ENCODE measurements at places on chromosomes 12 and 14. TPM values are rescaled to one million over a fixed set of nuclear protein-coding genes. Genes with fewer than 3 reads are reported as not detected.

DNA sequence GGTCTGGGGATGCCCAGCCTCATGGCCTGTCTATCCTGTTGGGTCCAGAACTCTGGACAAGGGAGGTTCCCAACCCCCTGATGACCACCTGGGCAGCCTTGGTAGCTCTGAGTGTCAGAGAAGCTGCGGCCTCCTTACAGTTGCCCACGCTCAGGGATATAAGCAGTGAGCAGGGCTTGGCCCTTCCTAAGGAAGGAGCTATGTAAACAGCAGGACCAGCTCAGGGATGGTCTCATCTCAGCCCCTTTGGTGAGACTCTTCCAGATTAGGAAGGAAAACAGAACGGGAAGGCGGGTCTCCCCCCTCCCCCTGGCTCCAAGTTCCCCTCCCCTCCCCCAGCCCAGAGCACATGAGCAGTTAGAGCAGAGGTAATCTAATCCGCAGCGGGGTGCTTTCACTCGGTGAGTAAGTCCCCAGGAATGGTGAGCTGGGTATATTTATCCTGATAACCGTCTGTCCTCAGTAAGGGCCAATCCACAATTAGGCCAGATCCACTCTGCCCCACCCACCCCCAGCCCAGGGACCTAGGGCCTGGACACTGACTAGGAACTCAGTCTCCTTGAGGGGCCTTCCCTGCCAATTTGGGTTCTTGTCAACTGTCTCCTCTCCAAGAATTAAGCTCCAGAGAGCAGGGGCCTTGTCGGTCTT lies 29.5 kb upstream of the RPLP0 start:
- peak overlapping the region; percentile 77 for H3K27ac ChIP-seq
- H3K27me3 ChIP-seq = no peaks in the 10 kb centered on the region
- peaks cover 95% of the 10 kb centered on the region for H3K4me1 ChIP-seq
- DNase-seq = no peak
- H3K4me3 ChIP-seq = no peak overlapping the region

DNA sequence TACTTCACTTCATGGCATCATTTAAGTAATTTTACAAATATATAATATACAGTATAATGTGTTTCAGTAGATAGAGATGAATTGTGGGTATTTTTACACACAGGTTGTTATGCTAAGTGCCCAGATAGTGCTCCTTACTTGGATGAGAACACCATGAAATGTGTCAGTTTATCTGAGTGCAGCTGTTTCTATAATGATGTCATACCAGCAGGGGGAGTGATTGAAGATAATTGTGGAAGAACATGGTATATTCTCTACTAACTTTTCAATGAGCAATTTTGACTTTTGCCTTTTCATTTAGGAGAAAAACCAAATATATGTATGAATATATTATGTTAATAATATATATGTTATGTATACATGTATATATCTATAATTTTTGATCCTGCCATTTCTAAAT lies 221.6 kb downstream of the LRRK2 start:
- no peak overlapping the region for H3K4me3 ChIP-seq
- H3K4me1 ChIP-seq = no peaks in the 10 kb centered on the region
- H3K27ac ChIP-seq = no peak overlapping the region
- no peak for DNase-seq

- H3K36me3 ChIP-seq = no peaks in the 10 kb centered on the region
- no peak overlapping the region for H3K4me3 ChIP-seq
- H3K27ac ChIP-seq = no peak overlapping the region
- no peaks in the 10 kb centered on the region for H3K27me3 ChIP-seq
Measured at GRCh38 chr12:57882575-57882974, 36.0 kb upstream of the CTDSP2 start.

DNA sequence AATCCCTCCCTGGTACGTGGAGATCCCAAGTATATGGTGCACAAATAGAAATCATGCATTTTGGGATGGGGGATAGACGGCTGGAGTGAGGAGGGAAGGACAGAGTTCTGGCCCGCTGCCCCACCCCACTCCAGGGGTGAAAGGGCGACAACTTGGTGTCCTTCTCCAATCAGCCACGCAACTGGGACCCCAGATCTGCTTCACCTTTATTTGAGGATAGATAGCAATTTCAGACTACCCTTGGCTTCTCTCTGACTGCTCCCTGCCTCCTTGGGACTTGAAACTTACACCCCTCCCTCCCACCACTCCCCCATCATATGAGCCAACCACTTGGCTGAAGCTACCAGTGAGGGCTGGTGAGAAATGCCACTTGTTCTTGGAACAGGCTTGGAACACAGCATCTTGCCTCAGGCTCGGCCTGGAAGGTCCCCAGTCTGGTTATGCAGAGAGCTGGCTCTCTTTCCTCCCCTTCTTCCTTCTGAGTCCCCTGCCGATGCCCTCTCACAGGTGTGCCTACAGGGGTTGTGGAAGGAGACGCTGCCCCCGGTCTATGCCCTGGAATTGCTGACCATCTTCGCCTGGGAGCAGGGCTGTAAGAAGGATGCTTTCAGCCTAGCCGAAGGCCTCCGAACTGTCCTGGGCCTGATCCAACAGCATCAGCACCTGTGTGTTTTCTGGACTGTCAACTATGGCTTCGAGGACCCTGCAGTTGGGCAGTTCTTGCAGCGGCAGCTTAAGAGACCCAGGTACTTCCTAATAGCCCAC lies 8.1 kb downstream of the OAS3 start:
- H3K36me3 ChIP-seq = peaks cover 46% of the 10 kb centered on the region
- H3K27ac ChIP-seq = no peak overlapping the region
- no peaks in the 10 kb centered on the region for H3K27me3 ChIP-seq
- no peaks in the 10 kb centered on the region for H3K4me1 ChIP-seq
- DNase-seq = no peak

DNA sequence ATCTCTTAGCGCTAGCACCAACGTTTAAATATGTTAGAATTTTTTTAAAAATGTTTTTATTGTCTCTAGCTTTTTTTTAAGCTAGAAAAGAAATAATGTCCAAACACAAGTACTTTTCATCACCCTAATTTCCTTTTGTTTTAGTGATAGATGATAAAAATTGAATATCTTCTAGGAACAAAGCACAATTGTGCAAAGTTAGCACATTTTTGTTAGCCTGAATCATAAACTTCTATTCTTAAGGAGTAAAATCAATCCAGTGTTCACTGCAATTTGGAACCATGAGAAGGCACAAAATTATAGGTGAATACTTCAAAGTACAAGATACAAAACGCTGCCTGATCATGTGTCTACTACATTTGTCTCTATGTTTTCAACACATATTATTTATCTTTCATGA lies 408.5 kb upstream of the RPL10L start:
- no peaks in the 10 kb centered on the region for H3K36me3 ChIP-seq
- H3K4me1 ChIP-seq = no peaks in the 10 kb centered on the region
- H3K27me3 ChIP-seq = no peaks in the 10 kb centered on the region
- H3K4me3 ChIP-seq = no peak overlapping the region
- DNase-seq = no peak

DNA sequence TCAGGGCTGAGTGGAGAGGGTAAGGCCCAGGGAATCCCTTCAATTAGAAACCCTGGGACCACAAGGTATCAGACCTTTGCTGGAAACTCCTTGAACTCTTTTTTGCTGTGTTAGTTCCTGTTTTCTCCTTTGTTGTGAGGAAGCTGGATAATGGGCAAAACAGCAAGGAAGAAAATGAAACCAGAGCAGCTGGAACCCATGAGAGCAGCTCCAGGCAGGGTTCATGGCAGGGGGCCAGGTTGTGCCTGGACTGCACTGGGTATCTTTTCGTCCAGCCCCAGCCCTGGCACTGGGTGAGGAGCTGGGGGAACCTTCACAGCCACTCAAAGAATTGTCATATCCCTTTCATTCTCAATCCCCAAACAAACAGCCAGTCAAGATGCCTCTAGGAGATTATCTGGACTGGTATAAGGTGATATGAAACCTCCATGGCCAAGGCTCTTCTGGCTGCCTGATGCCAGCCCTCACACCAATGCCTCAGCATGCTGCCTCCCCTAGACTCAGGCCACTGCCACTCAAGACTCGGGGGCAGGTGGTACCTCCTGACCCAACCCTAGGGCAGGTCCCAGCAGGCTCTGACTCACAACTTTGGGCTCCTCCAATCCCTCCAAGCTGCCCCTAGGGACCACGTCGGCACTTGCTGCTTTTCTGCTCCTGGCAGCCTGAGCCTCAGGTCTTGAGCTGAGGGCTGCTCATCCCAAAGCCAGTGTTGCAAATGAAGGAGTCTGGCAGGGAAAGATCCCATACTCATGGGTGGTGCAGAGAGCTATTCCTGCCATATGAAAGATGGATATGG lies 16.5 kb downstream of the FAM186B start:
- H3K4me1 ChIP-seq = no peaks in the 10 kb centered on the region
- H3K27ac ChIP-seq = no peak overlapping the region
- H3K27me3 ChIP-seq = no peaks in the 10 kb centered on the region

DNA sequence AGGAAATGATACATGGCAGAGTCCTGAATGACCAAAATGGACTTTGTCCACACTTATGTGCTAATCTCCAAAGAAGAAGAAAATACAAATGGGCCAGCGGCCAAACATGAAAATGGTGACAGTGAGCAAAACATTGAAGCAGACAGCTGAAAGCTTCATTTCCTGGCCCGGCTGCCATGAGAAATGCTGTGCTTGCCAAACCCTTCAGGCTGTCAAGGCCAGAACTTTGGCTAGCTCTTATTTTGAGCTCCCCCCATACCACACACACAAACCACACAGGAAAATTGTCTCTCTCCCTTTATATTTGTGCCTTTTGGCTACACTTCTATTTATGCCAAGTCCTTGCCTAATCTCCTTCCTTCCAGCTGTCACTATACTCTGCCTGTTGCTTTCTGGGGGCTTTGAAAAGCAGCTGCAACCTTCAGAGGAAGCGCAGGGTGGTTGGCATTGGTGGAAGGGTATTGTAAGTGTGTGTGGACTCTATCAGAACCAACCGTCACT lies 323.8 kb downstream of the RAD51B start:
- no peak for DNase-seq
- H3K27me3 ChIP-seq = no peaks in the 10 kb centered on the region
- peak overlapping the region; percentile 69 for H3K27ac ChIP-seq
- peaks cover 39% of the 10 kb centered on the region for H3K4me1 ChIP-seq
- H3K4me3 ChIP-seq = no peak overlapping the region

GRCh38 chr14:100306998-100307765 lies 938 bp upstream of the SLC25A29 start:
- peaks cover 34% of the 10 kb centered on the region for H3K4me1 ChIP-seq
- DNase-seq = peak; percentile 77
- H3K4me3 ChIP-seq = peak overlapping the region; percentile 93
- H3K27ac ChIP-seq = peak overlapping the region; percentile 91

- no peak for DNase-seq
- no peaks in the 10 kb centered on the region for H3K36me3 ChIP-seq
- H3K27me3 ChIP-seq = no peaks in the 10 kb centered on the region
- no peaks in the 10 kb centered on the region for H3K4me1 ChIP-seq
- no peak overlapping the region for H3K4me3 ChIP-seq
- no peak overlapping the region for H3K27ac ChIP-seq
Measured at GRCh38 chr14:21840765-21841164, 167.1 kb upstream of the OR4E1 start.

- H3K27me3 ChIP-seq = no peaks in the 10 kb centered on the region
- H3K4me1 ChIP-seq = peaks cover 48% of the 10 kb centered on the region
- H3K4me3 ChIP-seq = no peak overlapping the region
- DNase-seq = no peak
- peaks cover 2% of the 10 kb centered on the region for H3K36me3 ChIP-seq
Measured at GRCh38 chr12:49664591-49665239, 41.4 kb downstream of the PRPF40B start.

DNA sequence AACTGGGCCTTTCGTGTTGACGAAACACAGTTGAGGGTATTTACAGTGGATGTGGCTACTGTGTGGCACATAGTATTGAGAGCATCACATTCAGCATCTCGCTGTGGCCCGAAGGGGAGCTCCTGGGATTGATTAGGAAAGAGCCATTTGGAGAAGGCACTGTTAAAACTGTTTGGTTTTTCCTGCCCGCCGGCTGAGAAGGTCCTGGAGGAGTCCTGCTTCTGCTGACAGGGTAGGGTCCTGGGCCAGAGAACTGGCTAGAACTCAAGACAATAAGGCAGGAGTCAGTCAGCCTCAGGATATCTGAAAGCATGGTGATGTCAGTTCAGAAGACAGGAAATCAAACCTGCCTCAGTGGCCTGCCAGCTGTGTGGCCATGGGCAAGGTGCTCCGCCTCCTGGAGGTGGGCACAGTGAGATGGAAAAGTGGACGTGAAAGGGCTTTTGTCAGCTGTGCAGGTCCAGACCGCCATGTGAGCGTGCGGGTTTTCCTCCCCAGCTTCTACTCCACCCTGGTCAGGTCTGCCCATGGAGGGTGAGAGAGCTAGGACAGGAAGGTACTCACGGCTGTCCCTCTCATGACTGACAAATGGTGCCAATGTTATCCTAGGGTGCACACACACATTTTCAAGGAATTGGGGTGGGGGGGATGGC lies 92.3 kb downstream of the NTF3 start:
- no peak for DNase-seq
- no peak overlapping the region for H3K27ac ChIP-seq
- H3K4me1 ChIP-seq = no peaks in the 10 kb centered on the region
- H3K36me3 ChIP-seq = no peaks in the 10 kb centered on the region
- H3K4me3 ChIP-seq = no peak overlapping the region
- H3K27me3 ChIP-seq = no peaks in the 10 kb centered on the region

GRCh38 chr14:56099081-56099797 lies 19.0 kb upstream of the PELI2 start:
- H3K36me3 ChIP-seq = no peaks in the 10 kb centered on the region
- H3K27ac ChIP-seq = no peak overlapping the region
- H3K4me3 ChIP-seq = no peak overlapping the region
- peaks cover 19% of the 10 kb centered on the region for H3K4me1 ChIP-seq

GRCh38 chr12:7729746-7730145 lies 17.4 kb downstream of the CLEC4C start:
- no peaks in the 10 kb centered on the region for H3K36me3 ChIP-seq
- no peaks in the 10 kb centered on the region for H3K27me3 ChIP-seq
- no peak overlapping the region for H3K4me3 ChIP-seq

DNA sequence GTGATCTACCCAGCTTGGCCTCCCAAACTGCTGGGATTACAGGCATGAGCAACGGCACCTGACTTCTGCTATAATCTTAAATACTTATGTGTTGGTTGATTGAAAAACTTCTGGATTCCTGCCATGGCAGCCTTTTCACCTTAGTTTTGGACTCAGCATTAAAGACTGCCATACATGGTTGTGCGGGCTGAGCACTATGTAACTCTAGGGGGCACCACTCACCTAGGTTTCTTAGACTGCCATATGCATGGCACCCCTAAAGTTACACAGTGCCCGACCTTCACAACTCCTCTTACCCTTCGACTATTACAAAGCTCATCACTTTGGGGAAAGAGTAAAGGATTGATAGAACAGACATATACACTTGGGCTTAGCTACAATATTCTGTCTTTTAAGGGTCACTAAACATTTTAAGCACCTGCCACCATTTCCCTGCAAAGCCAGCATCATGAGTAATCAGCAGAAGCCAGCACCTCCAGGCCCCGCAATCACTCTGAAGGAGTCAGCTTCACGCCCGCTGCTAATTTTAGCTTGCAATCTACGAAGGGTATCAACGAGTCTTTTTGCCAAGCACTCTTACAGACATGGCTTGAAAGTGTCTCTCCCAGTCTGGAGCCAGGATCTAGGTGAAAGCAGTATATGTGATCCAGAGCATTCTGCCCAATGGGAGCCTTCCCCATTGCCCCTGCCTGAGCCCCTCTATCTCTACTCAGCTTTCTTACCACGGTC lies 59.8 kb downstream of the SUDS3 start:
- no peak overlapping the region for H3K4me3 ChIP-seq
- no peak overlapping the region for H3K27ac ChIP-seq
- no peaks in the 10 kb centered on the region for H3K36me3 ChIP-seq
- DNase-seq = no peak
- no peaks in the 10 kb centered on the region for H3K27me3 ChIP-seq
- H3K4me1 ChIP-seq = no peaks in the 10 kb centered on the region

The RFX4 gene
- total RNA-seq = not detected

The C1S gene
- total RNA-seq = 321 TPM

The TUNAR gene
- not detected for total RNA-seq

The CAMKK2 gene
- total RNA-seq = 39.3 TPM

The IQSEC3 gene
- total RNA-seq = 4.6 TPM

The NRXN3 gene
- total RNA-seq = 10.0 TPM

The INHBC gene
- not detected for total RNA-seq

The UBE3B gene
- total RNA-seq = 39.1 TPM

The PPP4R3A gene
- total RNA-seq = 86.2 TPM

The CELA1 gene
- not detected for total RNA-seq

Data from upper lobe of right lung (tissue), 1 donor.